HFFc6 (cell line): ENCODE measurements at places on chromosomes 11 and 22. TPM values are rescaled to one million over a fixed set of nuclear protein-coding genes. Genes with fewer than 3 reads are reported as not detected.
A peak's percentile ranks its signal among the peaks of the same experiment; 100 is the strongest.

DNA sequence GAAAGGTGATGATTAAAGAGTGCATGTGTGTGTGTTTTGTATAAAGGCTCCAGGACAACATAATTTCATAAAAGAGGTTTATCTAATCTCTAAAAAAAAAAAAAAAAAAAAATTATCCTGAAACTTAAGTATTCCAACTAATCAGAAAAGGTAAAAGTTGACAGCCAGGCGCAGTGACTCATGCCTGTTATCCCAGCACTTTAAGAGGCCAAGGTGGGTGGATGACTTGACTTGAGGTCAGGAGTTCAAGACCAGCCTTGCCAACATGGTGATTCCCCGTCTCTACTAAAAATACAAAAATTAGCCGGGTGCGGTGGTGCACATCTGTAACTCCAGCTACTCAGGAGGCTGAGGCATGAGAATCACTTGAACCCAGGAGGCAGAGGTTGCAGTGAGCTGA, 632.7 kb upstream of the CHORDC1 start:
- DNase-seq, result no peak

NAALAD2 gene
- total RNA-seq, result 0.13 and 0.20 TPM in 2 replicates

OR52E8 gene
- total RNA-seq, result not detected in 3 replicates

OR52I1 gene
- total RNA-seq, result not detected in 3 replicates

APOL1 gene
- 0.78 to 6.2 TPM (median 0.82 TPM) in 3 replicates for total RNA-seq

CTSW gene
- 0.18 TPM in 1 of 3 replicates, not detected in the others for total RNA-seq

DNA sequence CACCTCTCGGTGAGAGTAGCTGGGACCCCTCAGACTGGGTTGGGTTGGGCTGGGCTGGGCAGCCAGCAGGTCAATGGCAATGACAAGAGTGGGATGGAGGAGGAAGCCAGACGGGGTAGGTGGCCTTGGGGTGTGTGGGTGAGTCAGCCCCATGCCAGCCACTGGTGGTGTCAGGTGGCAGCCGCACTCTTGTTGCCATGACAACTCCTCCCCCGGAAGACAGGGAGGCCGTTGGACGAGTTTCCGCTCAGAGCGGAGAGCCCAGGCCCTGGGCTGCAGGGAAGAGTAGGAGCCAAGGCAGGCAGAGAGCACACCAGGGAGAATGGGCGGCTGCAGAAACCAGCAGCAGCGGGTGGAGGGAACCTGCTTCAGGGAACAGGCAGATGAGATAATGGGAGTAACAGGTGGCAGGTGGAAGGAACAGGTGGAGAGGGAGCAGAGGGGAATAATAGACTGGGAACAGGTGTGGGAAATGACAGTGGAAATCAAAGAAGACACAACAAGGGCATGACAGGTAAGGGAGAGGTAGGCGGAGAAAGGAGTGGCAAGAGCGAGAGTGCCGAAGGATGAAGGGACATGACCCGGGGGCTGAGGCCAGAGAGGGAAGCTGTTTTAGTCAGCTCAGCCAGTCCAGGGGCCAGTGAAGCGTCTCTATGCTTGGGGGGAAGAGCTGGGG, 8.7 kb downstream of the SPTBN2 start:
- peak; percentile 46 for DNase-seq

- DNase-seq, result no peak
Observed at GRCh38 chr11:76735841-76736240, 47.3 kb upstream of the TSKU start.

TREH gene
- not detected in 3 replicates for total RNA-seq

PTPRCAP gene
- total RNA-seq, result 0.35 TPM in 2 of 3 replicates, not detected in the other

DNA sequence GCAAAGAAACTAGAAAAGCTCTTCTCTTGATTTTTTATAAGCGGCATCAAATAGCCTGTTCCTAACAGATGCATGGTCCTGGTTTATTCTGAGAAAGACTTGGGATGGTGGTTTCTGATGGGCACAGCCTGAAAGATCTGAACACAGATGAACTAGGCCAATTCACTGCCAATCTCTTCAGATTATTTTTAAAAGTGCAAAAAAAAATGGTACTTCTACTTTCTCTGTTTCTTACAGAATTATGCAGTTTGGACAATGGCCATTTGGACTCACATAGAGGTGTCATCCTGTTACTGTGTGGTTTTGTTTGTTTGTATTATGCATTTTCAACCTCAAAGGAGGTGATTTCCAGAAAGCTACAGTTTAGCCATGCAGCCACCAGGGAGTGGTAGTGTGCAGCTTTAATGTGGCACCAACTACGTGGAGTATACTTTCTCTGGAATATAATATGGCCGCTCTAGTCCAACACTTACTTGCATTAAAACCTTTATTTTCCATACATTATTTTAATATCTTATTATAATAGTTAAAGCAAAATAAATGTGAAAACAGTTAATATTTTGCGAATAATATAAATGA, 469.8 kb upstream of the KIRREL3 start:
- peak; percentile 4 for DNase-seq

- no peak for DNase-seq
Observed at GRCh38 chr11:92688416-92688815, 281.0 kb upstream of the MTNR1B start.

KDM4E gene
- not detected in 2 replicates for total RNA-seq

- no peak for DNase-seq
Observed at GRCh38 chr11:95345651-95346050, 114.6 kb upstream of the SESN3 start.

DNA sequence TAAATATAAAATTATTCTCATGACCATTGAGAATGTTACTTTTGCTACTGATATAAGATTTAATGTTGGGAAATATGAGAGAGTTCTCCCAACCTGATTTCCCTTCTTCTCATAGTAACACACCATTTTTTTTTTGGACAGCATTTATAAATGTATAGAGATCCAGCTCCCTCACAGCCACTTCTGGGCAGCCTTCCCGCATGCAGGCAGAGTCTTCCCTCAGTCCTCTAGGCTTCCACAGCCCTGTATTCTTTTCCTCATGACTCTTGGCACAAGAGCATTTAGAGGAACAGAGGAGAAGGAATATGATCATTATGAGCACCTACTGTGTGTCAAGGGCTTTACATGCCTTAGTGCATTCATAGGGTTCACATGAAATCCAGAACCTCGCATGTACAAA, 9.0 kb downstream of the DTX4 start:
- no peak for DNase-seq
